ENCODE measurements at places on chromosomes 7 and 10.

DNA sequence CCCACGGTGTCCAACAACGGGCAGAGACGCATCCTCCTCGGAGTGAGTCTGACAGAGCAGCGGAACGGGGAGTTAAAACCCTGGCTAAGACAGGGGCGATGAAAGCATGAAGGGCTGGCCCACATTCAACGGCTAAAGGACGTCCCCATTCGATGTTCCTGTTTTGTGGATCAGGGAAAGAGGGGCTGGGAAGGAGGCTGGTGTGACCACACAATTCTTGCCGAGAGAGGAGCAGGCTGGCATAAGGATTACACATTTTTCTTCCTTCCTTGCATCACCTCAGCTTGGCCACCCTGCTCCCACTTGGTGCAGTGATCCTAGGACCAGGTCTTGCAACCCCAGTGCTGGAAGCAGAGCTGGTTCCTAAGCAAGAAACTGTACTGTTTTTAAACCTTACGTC lies 67.7 kb downstream of the GNA12 start:
- no peak for DNase-seq

DNA sequence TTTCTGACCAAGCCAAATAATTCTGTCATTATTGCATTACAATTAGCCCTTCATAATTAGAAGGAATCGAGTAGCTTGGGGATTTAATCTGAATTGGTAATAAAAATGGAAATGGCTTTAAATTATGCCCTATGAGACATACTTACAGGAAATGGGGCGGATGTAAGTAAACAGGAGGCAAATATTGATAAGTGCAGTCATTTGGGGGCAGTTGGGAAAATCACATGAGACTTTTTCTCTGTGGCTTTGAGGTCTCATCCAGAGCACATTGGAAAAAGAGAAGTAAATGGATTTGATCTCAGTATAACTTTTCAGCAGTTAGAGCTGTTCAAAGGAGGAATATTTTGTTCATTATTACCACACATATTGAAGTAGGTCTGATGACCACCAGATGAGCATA lies 307.8 kb upstream of the POM121L12 start:
- no peak for DNase-seq

GRCh38 chr10:126458466-126458865 lies 70.2 kb upstream of the ADAM12 start:
- DNase-seq = no peak

DNA sequence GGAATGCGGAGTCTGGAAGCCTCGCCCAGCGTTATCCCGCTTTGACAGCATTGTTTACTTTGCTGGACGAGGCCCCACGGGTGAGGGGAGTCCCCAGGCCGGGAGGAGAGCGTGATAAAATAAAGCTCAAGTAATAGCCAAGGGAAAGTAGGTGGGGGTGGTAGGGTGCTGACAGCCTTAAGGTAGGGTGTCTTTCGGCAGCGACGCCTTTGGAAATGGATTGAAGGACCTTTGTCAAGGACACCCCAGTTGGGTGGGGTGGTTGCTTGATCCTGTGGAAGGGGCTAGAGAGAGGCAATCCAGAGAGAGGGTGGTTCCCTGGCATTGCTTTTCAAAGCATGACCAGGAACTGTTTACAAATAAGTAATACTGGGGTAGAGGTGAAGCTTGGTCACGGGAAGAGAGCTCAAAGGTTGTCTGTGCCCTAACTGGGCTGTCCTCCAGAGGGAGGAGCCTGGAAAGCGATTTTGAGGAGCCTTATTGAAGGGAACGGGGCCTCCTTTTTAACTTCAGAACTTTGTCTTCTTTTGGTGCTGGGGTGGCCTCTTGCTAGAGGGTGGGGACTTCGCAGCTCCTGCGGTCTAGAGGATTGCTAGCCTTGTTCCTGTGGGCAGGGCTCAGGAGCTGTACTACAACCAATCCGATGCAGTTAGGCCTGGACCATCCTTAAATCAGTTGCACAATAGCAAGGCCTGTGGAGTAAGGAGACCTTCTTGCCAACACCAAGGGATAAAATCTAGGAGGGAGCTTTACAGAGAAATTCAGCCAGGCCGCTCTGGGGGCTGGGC lies 1.3 kb downstream of the EIF4EBP2 start:
- DNase-seq = peak; percentile 49

GRCh38 chr7:75962607-75963380 lies 31.6 kb downstream of the TMEM120A start:
- no peak for DNase-seq

DNA sequence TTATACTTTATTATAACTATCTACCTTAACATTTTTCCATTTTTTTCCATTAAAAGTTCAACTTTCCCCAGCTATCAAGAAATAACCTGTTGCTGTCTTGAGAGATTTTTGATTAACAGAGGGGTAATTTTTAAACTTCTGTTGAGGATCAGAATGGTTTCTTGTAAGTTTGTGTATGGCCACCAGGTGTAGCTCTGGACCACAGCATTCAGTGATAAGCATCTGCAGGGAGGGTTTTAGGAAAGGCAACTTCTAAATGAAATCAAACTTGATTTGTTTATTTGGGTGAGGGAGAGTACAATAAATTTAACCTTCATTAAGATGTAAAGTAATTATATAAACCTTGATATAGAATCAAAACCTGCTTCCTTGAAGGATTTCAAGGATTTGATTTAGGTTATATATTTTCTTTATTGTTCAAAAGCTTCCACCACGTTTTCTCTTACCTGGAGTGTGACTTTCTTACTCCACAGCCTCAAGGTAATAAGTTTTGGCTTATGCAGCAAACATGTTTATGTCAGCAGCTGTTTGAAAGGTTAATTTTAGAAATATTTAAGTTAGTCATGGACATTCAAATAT lies 153.3 kb downstream of the STK31 start:
- peak; percentile 26 for DNase-seq

- DNase-seq = peak; percentile 3
These were observed 86.2 kb upstream of the DYNC1I1 start for GRCh38 chr7:95686109-95686508.

- DNase-seq = no peak
These were observed 542 bp downstream of the FBXL13 start for GRCh38 chr7:103073989-103074518.

DNA sequence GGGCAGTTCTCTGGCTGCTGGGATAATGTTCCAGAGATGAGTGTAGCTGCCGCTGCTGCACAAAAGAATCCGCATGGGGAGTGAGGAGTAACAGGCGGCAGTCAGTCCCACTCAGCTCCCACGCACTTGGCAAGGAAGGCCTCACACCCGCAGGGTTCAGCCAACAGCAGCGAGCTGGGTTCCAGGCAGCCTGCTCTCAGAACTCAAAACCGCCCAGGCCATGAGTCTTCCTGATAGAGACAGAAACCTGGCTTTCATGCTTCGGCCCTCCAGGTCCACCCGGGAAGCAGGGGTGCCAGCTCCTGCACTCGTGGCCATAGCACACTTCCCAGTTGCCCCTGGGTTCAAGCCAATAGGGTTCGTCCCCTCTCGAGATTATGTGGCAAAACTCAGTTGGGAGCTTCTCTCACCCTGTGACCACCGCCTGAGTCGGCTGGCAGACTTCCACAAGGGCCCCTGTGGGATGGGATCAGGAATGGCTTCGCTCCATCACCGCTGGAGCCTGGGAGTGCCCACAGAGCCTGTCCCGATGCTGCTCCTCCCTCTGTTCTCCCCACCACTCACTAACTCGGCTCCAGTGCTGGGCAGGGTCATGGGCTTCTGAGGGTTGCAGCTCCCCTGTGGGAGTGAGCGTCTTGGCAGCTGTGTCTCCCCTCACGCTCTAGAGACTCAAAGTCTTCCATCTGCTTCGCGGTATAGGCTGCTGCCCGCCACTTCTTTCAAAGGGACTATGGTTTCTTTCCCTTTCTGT lies 20.6 kb downstream of the CLRN3 start:
- no peak for DNase-seq

GRCh38 chr7:16590424-16590823 lies 55.1 kb downstream of the ANKMY2 start:
- no peak for DNase-seq

- DNase-seq = no peak
These were observed 155.0 kb downstream of the PTPRN2 start for GRCh38 chr7:158432369-158433341.

DNA sequence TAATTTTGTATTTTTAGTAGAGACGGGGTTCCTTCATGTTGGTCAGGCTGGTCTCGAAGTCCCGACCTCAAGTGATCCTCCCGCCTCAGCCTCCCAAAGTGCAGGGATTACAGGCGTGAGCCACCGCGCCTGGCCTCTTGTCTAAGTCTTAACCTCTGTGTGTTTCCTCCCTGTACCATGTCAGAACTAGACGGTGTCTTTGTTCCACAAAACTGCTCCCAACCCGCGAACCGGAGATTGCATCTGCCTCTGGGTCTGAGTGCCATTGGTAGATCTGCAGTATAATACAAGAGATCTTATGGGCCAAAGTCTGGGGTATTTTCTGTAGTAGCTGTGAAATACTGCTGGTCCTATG lies 1.3 kb upstream of the EEF1AKMT2 start:
- no peak for DNase-seq

DNA sequence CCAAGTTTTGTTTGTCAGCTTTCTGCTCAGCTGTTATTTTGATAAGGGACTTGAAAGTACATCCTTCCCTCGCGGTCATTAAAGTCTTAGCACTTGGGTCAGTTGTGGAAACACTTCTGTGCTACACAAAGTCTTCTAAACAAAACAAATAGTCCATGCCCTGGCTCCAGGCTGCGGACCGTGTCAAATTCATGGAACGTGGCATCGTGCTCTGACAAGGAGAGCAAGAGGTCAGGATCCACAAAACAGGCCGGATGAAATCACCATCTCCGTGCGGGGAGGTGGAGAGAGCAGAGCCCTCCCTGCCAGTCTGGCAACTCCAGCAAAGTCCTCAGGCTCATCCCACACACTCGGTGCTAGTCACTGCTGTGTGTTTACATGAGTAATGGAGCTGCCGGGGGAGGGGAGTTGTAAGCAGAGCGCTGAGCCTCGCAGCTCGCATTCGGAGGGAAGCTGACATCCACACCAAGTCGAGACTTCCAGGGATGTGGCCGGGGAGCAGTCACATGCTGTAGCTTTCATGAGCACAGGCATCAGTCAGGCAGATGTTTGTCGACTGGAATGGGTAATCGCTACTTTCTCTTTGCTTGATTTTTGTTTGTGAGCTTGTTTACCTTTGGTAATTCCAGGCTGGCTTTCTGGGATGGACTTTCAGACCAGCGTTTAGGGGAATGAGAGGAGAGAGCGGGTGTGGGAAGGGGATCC lies 147.6 kb downstream of the ARID5B start:
- DNase-seq = peak; percentile 73

DNA sequence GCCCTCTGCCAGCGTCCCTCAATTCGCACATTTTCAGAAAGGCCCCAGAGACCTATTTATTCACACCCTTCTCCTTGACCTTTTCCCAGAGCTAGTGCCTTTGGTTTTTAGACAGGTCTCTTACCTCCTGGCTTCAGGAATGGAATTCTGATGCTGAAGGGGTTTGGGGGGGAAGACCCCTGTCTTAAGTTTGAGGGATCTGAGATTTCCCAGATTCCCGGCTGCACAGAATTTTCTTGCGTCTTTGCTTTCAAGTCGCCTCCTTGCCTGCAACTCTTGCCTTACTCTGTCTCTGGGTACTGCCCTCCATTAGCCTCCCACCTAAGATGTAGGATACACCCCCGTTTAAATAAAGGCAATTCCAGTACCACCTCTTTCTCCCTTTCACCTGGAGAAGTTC lies 1.9 kb downstream of the GATA3 start:
- DNase-seq = no peak

DNA sequence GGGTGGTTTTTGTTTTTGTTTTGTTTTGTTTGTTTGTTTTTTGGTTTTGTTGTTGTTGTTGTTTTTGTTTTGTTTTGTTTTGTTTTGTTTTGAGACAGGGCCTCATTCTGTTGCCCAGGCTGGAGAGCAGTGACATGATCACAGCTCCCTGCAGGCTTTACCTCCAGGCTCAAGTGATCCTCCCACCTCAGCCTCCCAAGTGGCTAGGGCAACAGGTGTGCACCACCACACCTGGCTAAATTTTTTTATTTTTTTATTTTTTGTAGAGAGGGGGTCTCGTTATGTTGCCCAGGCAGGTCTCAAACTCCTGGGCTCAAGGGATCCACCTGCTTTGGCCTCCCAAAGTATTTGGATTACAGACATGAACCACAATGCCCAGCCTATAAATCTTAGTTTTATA lies 115.9 kb upstream of the NFE2L3 start:
- DNase-seq = no peak

DNA sequence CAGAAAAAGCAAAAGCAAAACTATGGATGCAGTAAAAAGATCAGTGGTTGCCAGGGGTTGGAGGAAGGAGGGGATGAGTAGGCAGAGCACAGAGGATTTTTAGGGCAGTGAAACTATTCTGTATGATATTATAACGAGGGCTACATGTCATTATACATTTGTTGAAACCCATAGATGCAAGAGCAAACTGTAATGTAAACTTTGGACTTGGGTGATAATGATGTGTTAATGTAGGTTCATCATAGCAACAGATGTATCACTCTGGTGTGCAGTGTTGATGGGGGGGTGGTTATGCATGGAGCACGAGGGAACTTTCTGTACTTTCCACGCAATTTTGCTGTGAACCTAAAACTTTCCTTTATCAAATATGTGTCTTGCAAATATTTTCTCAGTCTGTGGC lies 23.2 kb downstream of the SLK start:
- DNase-seq = no peak

DNA sequence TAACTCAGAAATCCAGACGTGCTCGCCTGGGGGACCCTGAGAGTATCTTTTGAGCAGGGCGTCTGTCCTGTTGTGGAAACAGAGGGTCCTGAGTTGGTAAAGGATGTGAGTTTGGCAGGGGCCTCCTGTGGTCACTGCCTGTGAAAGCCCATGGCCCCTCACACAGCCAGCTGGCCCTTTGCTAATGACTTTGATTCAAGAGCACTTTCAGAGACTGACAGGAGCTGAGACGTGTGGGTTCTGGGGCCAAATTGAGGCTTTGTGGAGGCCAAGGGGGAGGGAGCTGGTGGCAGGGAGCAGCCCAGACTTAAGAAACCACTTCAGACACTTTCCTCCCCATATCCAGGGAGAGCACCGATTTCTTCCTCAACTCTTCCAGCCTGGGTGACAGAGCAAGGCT lies 459.4 kb upstream of the FOXK1 start:
- DNase-seq = no peak

GRCh38 chr10:75950997-75951589 lies 519.7 kb downstream of the LRMDA start:
- no peak for DNase-seq

DNA sequence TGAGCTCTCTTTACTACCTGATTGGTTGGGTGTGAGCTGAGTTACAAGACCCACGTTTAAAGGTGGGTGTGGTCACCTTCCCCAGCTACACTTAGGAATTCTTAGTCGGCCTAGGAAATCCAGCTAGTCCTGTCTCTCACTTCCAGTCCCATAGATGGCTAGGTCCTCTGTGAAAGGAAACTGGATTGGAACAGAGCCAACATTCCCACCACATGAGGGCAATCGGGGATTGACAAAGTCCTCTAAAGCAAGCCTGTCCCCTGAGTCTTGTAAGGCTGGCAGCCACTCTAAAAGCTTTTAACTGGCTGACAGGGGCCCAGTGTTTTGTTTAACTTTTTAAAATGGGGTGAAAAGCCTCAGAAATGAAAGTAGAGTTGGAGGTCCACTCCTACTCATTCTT lies 15.1 kb upstream of the CROT start:
- no peak for DNase-seq

Measured in CD4-positive, alpha-beta T cell treated with Interleukin-10 for 1 hour (primary cell).